ENCODE measurements at places on chromosomes 12 and 14.

DNA sequence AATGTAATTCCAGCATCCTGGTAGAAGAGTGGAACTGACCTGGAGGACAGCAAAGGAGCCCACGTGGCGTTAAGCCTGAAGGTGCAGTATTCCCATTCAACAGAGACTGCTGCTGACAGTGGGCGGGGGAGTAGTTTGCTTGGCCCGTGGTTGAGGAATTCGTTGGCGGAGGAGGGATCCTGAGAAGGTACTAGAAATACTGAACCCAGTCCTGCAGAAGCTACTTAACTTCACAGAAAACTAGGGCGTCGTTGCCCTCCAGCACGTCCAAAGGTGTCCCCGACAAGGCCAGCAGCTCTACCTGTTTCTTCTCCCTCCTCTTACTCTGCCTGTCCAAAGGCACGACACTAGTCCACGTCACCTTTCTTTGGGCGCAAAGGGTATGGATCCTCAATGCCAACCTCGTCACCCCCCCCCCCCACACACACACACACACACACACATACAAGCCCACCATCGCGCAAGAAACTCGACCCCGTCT is 303 bp downstream of the PUS7L start:
- peak; percentile 74 for DNase-seq

DNA sequence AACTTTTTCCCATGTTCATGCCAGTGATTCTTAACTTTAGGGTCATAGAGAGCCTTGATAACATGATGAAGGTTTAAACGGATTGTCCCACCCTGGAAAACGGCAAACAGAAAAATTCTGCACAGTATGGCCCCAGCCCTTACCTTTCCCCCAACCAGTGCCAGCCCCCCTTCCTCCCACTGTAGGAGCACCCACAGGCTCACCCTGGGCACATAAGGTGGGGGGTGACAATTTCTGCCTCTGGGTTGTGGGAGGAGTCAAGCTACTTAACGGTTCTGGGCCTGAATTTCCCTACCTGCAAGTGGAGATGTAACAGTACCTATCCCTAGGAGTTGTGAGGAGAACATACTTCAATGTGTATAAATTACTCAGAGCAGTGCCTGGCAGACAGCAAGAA is 18.0 kb downstream of the XRCC3 start:
- DNase-seq: no peak

DNA sequence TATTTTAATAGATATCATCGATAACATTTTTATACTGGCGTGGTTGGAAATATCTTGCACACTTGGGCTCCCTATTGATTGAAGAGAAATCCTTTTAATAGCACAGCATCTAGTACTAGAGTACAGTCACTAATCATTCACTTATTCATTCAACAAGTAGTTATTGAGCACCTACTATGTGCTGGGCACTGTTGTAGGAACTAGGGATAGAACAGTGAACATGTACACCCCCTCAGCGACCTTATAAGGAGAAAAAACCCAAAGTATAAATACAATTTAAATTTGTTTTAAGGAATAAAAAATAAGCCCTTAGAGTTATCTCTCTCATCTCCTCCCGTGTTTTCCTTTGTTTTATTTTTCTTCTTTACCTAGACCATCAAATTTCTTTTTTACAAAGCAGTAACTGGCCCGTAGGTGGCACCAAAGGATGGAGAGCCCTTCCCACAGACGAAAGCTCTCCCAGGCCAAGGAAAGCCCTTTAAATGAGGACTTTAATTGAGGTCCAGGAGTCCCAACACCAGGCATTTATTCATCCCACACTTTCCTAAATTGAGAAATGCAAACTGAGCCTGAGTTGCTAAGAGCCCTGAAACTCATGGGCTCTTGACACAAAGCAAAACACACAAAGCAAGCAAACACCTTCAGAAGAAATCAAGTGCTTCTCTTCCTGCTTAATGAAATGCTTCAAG is 29.0 kb downstream of the PEBP1 start:
- DNase-seq: no peak

GRCh38 chr14:89549381-89550125 is 132.5 kb upstream of the FOXN3 start:
- DNase-seq: no peak

DNA sequence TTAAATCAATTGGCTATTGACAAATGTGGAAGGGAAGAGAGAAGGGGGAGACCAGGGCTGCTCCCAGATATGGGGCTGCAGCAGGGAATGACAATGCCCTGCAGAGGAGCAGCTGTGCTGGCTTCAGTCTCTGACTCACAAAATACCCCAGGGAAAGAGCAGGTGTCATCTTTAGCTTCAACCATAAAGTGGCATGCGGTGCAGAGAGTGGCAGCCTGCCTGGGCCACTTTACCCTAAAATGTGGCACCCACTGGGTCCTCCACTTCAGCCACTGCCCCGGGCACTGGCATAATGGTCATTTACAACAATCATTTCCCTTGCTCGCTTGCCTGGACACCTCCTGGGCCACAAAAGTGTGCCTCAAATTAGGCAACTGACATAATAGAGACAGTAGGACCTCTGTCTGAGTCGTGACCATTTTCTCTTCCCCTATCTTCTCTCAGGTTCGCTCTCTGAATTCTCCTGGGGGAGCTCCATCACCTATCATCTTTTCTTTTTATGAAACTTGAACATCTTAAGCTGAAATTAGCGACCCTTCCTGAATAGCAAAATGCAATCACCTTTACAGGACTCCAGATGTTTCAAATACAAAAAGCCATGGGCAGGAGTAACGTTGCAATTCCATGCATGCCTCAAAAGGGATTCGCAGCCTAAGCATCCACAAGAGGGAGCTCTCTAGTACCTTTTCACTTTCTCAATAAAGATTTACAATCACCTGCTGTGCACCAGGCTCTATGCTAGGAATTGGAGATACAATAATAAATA is 179.9 kb upstream of the ATF7IP start:
- DNase-seq: no peak

DNA sequence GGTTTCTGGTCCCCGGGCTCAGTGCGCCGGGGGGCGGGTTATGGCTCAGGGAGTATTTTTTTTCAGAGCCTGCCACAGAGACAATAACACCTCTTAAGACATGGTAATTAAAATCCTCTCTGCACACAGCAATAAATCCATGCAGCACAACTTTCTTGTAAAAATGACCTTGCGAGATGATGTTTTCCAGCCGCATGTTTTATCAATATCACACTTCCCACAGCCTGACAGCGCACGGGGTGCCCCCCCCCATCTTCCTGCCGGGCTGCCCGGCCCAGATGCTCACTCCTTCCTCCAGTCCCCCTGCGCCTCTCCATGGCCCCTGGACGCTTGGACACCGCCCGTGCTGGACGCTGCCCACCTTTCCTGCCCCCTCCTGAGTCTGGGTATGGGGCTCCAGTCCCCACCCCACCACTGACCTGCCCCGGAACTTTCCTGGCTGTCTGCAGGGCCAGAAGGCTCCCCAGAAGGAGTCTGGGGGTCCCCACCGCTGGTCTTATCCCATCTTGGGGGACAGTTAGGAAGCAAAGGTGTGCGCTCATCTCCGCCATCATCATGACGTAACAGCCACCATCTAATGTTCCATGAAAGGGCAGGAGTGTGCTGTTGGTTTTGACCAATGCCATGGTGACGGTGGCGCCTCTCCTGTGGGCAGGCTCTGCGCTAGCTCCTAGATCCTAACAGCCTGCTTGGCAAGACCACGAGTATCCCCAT is 182.9 kb downstream of the KIF26A start:
- DNase-seq: peak; percentile 60
